CD4-positive, alpha-beta T cell treated with Interleukin-12 subunit alpha and Interleukin-12 subunit beta, for 1 hour (primary cell): ENCODE measurements at places on chromosomes 7 and 10.

GRCh38 chr10:117830787-117831212, 215.9 kb downstream of the RAB11FIP2 start:
- DNase-seq: peak; percentile 12

DNA sequence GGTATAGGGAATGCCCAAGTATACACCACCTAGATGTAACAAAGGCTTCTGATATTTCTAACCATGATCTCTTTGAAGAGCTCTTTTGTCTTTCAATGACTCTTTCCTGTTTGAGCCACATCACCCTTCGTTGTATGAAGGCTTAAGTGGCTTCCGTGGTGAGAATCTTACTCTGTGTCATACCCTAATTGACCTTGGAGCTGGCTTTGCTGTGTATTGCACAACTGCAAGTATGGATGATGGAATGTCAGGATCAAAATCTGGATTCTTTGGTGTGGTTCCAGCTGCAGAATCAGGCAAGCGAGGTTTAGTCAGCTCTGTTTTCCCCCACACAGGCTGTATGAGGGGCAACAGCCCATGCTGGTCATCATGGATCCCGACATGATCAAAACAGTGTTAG, 16.0 kb downstream of the CYP3A43 start:
- DNase-seq: no peak

GRCh38 chr7:24866004-24866615, 108.8 kb upstream of the GSDME start:
- DNase-seq: no peak

- DNase-seq: no peak
These were observed 2.6 kb downstream of the ZNF655 start for GRCh38 chr7:99560834-99561736.

DNA sequence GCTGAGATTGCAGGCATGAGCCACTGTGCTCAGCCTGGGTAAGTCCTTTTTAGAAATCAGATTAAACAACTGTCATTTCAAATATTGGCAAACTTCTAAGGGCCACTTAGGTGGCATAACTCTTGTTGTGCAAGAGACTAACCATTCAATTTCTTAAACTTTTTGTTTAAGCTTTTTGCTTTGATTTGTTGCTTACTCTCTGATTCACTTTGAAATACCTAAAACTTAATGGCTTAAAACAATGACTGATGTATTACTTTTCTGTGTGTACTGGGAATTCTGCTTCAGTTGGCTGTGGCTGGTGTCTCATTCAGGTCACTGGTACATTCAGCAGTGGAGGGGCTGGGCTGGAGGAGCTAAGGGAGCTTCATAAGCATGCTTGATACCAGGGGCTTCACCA, 28.9 kb downstream of the ZNF25 start:
- DNase-seq: no peak
